ENCODE measurements at places on chromosomes 3 and 15.

DNA sequence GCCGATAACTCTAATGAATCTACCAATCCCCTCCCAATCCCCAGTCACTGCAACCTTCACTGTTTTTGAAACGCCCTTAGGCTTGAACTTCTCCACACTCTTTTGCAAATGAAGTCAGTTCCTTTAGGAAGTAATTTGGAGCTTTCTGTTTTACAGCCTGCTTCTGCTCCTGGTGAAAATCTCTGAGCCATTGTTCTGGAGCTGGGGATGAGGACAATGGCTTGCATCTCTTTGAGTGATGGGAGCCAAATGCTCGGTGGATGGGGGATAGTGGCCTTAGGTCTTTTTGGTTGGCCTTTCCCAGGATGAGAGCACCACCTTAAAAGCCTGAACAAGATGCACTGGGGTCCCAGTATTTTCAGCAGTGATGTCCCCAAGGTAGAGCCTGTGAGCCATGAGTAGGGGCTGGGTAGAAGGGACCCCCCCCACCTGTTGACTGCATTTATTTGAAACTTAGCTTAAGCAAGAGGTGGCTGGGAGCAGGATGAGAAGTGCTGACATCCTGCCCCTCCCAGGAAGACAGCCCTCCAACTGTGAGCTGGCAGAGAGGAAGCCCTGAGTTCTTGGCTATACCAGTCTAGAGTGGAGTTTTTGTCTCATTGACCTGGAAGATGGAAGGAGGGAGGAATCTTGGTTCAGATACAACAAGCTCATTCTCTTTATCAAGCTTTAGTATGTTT, 7.6 kb upstream of the MYO5C start:
- no peak for DNase-seq

- DNase-seq, result no peak
These were observed 49.0 kb downstream of the DZIP1L start for GRCh38 chr3:138066383-138066782.

GRCh38 chr3:184325715-184326369, 11.4 kb downstream of the EIF4G1 start:
- DNase-seq, result no peak

DNA sequence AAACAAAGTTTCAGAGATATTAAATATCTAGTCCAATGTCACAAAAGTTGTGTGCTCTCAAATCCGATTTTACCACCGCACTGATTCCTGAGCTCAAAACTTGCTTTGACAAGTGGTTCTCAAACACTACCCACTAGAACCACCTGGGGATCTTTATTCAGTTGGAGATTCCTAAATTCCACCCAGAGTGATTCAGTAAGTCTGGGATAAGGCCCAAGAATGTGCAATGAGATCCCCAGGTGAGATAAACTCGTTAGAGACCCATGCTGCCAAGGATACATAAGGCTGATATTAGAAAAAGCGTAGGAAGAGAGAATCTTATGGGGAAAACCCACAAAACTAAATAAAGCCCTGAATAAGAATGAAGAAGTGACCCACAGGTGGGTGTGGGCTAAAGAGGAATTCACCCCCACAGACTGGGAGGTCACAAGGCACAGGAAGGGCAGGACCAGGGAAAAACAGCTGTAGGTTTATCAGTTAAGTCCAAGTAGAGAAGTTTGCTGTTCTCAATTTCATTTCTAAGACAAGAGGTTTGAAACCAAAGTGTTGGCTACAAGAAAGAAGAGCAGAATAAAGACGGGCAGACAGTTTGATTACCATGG, 11.5 kb upstream of the RPS17 start:
- DNase-seq, result no peak

- no peak for DNase-seq
These were observed 655.2 kb downstream of the DIPK2A start for GRCh38 chr3:144626835-144627234.

DNA sequence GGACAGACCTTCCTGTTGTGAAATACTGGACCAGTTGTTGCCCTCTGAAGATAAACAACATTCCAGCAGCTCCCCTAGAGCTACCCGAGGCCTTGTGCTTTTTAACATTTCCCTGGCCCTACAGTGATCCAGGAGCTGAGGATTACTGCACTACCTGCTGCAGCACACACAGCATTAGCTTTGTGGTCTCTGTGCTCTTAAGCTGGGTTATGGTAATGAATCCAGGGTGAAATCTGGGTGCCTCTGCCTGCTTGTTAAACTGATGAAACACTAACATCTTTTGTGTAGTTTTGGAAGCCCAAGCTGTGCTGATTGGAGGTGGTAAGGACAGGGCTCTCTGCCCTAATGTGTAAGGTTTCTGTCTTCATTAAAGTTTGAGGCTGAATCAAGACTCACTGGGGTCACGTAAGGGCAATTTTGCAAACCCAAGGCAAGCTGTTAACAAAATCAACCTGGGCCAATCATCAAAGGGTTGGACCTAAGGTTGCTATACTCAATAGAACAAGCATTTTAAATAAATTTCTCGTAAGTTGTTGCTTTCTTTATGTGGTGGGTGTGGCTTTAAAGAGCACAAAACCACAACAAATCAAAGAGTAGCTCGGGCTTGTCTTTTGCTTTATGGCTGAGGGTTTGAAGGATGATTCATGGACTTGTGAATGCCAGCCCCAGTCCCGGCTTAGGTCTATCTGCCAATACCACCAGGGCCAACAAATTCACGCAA, 183.9 kb downstream of the TPRG1 start:
- DNase-seq, result no peak

DNA sequence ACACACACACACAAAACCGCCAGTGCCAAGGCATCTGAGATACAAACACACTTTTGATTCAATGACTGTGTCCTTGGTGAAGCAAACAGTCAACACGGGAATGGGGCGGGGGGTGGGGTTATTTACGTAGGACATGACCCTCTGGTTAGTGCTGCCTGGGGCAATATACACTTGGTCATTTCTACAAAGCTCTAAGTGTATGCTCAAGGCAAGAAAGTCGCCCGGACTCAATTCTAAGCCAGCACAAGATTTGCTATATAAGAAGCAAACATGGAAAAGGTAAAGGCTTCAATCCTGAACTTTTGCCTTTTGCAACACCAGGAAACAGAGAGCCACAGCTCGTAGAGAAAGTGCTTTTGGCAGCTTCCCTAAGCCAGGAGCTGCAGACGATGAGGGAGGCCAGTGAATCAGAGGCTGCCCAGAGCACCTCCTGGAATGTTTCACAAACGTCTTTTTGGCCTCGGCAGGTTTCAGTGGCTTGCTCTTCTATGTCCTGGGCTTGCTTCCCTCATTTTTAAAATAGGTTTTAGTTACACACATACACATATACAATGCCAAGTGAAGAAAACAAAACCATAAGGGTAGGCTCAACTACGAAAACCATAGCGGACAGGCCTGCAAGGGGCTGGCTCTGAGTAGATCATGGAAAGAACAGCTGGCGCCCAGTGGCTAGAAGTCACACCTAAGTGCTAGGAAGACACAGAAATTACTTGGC, 73.6 kb downstream of the TM4SF4 start:
- DNase-seq, result no peak

- no peak for DNase-seq
These were observed 36.4 kb upstream of the COPB2 start for GRCh38 chr3:139425745-139426400.

DNA sequence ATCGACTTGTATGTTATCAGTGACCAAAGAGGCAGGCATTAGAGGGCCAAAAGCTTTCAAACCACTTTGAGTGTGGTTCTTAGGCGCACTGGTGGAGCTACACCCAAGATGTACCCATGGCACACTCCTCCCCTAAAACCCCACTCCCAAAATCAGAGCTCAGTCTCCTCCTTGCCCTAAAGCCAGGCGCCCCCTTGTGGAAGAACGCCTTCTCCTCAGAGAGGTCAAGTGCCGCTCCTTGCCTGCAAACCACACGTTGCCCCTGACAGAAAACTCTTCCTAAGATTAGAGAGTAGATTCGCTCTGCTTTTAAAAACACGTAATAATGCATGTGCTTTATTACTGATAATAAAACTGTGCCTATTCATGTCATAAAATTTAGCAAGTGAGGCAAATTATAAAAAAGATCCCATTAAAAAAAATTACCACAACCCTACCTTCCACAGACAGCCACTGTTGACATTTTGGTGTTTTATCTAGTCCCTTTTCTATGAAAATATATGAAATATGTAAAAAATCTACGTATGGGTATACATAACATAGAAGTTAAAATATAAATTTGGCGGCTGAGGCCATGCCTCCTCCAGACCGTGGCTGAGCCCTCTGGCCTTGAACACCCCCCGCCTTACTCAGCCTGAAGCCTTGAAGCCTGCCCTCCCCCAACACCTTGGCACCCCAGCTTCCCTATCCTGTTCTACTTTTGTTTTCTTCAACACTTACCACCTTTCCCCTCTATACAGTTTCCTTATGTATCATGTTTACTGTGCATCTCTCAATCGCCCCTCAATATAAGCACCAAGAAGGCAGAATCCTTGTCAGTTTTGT, 33.5 kb downstream of the BCL2L10 start:
- DNase-seq, result no peak

DNA sequence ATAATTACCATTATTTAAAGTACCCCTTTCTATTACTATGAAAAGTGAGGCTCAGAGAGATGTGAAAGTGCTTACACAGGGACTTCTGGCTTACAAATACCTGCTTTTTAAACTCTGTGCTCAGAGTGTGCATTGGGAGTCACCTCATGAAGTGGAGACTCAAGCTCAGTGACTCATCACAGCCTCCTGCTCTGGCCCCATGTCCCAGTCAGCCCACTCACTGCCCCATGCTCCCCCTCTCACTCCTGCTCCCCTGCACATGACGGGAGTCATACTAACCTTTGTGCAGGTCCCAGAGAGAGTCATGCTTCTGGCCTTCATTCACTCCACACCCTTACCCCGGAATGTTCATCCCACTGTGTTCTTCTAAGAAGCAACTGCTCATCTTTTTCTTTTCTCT, 20.2 kb downstream of the CCR1 start:
- no peak for DNase-seq

- no peak for DNase-seq
These were observed 34.1 kb upstream of the ABI3BP start for GRCh38 chr3:101027286-101027685.

- no peak for DNase-seq
These were observed 23.7 kb downstream of the CEP19 start for GRCh38 chr3:196688349-196688748.

GRCh38 chr15:30985081-30985531, 6.3 kb downstream of the MTMR10 start:
- DNase-seq, result no peak

GRCh38 chr3:118683636-118684035, 351.0 kb downstream of the IGSF11 start:
- no peak for DNase-seq

- DNase-seq, result no peak
These were observed 78.6 kb downstream of the ADAMTS7 start for GRCh38 chr15:78732634-78733033.

- no peak for DNase-seq
These were observed 295.6 kb upstream of the RASGRP1 start for GRCh38 chr15:38860253-38860652.

- no peak for DNase-seq
These were observed 92.7 kb downstream of the UACA start for GRCh38 chr15:70670680-70671079.

DNA sequence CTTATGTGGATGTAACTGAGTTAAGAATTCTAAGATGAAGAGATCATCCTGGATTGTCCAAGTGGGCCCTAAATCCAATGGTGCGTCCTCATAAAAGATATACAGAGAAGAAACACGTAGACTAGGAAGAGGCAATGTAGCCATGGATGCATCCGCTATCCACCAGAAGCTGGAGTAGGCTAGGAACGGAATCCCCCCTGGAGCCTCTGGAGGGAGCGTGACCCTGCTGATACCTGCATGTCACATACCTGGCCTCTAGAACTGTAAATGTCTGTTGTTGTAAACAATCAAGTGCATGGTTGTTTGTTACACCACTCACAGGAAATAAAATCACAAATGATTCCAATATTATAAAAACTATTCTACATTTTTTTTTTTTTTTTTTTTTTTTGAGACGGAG, 254.5 kb upstream of the RORA start:
- DNase-seq, result no peak

Measured in forelimb muscle (tissue), 1 donor.